CD4-positive, alpha-beta T cell treated with Interleukin-17A for 4 hours (primary cell): ENCODE measurements at places on chromosomes 3 and 15.

DNA sequence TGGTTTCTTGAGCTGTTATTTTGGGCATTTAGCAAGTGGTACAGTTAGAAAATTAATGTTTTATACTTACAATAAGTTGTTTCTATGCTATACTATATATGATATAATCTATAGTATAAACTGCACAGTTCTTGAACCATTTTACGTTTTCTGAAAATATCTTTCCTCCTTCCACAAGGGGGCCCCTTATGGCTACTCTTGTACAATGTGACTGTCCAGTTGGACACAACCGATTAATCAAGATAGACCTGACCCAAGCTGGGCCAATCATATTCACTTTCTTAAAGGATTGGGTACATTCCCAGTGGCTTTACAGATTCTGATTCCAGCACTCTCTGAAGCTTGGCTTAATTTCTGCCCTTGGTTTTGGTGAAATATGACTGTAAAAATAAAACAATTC lies 953.4 kb downstream of the AGBL1 start:
- no peak for DNase-seq

DNA sequence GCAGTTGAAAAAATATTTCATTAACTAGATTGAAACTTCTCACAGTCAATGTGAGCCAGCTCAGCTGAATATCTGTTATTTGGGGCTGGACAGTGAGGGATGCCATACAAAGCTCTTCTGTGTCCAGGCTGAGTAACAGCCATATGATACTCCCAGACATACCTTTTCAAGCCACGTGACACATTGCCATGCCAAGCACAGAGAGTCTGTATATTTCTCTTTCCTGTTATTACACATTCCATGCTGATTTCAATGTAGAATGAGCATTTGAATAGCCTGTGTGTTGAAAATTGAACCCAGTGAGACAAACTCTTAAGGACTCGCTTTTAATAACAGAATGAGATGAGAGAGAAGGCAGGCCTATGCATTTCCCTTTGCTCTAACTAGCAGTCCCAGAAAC lies 334.7 kb upstream of the RASGRP1 start:
- DNase-seq: no peak

DNA sequence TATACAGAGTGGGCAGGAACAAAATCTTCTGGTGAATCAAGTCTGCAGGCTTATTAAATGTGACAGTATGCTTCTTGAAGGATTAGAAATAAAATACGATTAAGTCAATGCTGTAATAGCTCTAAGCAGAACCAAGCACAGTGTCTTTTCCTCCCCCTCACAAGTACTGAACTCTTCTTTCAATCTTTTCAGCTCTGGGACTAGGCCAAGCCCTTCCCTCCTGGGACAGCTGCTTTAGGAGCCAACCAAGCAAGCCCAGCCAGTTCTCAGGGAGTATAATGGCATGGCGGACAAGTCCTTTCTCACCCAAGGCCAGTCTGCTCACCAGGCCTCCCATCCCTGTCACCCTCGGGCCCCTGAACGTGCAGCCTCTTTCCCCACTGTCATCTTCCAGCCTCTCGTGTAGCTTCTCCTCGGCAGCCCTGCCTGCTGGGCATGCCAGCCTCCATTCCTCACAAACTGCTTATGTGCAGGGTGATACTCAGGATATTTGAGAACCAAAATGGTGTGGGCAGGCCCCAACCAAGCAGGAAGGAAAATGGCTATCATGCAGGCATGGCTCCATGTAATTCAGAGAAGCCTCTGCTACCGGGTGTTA lies 8.4 kb upstream of the PPP1R2 start:
- DNase-seq: no peak

DNA sequence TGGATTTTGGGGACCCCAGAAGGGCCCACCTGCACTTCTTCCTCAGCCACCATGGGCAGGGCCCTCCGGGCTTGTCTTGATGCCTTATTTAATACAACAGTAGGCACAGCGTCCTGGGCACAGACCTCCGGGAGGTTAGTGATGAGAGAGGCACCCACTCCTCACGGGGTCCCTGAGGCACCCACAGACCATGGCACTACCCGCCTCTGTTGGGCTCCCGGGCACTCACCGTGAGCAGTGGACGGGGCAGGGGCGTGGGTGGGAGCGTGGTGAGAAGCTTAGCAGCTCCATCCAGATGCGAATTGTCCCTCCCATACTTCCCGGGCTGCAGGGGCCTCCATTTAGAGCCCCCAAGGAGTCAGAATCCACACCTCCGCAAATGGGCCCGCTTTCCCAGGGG lies 317 bp upstream of the MESP2 start:
- no peak for DNase-seq

- no peak for DNase-seq
These were observed 8.9 kb downstream of the SCAMP2 start for GRCh38 chr15:74864296-74864695.

- DNase-seq: no peak
These were observed 88.0 kb upstream of the OSBPL11 start for GRCh38 chr3:125683067-125683829.
